ENCODE measurements at places on chromosomes 1 and 21.
A peak's percentile ranks its signal among the peaks of the same experiment; 100 is the strongest.

DNA sequence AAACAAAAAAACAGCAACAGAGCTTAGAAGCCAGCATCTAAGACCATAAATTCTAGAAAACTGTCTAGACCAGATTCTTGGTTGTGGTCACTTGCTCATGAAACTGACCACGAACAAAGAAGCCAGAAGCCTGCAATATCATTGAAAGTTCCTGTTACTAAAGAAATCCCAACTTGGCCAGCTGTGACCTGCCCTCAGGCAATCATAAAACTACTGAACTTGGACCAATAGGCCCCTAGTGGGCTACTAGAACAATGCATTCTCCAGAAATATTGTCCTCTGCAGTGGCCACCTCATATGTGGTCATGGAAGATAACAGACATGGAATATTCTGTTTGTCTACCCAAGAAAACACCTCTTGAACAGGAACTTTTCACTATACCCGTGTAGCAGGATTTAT lies 87.7 kb downstream of the SPATA17 start:
- no peak for DNase-seq

GRCh38 chr1:27650539-27651175 lies 15.7 kb upstream of the FGR start:
- no peak for DNase-seq

DNA sequence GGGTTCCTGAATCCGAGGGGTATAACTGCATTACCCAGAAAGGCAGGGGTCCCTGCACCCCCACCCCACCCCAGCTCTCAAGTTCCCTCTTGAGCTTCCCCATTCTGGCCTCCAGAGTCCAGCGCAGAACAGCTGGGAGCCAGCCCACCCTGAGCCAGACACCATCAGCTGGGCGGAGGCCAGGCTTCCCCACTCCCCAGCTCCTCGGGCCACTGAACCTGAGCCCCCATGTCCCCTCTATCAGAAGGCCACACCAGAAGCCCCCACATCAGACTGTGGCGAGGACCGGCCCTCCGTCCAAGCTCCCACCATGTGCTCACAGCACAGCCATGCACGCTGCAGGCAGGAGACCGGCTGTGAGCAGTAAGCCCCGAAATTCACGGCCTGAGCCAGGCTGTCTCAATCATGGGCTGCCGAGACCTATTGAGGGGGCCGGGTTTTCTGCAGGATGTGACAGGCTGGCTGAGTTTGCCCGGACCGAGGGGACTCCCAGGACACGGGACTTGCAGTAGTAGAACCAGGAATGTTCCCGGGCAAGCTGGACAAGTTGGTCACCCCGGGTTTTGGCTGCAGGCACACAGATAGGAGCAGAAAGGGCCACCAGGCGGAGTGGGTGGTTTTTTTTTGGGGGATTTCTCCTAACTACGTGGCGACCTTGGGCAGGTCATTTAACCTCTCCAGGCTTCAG lies 25.5 kb upstream of the TNFRSF1B start:
- DNase-seq, result no peak

GRCh38 chr1:166905136-166905535 lies 29.1 kb upstream of the TADA1 start:
- no peak for DNase-seq

DNA sequence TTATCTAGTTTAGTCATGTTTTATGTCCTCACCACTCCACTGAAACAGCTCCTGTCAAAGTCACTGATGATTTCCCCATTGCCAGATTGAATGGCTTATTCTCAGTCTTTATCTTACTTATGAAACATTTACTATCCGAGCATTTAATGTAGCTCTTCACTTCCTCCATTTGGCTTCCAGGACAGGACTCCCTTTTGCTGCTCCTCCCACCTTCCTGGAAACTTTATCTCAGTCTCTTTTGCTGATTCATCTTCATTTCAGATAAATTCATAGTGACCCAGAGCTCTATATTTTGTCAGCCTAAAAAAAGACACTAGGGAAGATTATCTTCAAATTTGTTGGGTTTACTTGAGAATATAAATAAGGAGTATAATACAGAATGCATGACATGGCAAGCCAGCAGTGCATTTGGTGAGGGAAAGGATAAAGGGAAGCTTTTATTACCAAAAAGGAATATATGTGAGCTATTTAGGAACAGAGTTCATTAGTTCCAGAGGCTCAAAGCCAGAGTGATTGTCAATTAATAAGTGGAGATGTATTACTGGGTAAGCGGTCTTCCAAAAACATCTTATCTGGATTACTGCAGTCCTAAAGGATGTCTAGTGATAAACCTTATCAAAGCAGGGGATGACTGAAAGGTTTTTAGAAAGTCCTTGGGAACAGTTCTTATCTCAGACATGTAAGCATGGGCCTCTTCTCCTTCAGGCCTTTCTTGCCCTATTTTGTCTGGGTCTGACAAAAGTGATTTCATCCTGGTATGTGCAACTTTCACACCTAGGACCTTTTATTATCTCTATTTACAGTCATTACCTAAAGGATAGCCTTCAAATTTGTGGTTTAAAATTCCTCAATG lies 25.6 kb downstream of the IL23R start:
- no peak for DNase-seq

DNA sequence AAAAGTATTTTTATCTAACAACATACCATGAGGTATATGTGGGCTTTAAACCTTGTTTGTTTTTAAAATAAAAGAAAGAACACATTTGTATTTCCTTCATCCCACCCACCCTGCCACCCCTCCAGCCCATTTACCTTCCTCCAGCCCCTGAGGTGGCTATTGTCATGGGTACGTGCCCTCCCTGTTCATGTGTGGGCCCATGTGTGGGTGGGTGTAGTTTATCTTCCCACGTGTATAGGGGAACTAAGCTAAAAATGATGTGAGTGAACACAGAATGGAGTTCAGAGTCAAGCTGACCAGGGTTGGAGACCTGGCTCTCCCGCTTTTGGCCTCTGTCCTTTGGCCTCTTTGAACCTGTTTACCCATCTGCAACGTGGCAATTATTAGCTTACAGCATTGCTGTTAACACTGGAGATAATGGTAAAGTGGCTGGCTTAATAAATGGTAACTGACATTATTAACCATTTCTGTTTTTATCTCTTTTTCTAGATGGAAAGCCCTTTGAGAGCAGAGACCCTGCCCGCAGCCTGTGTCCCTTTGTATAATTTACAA lies 78.1 kb upstream of the WDR26 start:
- no peak for DNase-seq

GRCh38 chr1:983798-984475 lies 2.0 kb upstream of the PERM1 start:
- peak; percentile 85 for DNase-seq

- no peak for DNase-seq
These were observed 472 bp downstream of the DTL start for GRCh38 chr1:212035835-212036605.

DNA sequence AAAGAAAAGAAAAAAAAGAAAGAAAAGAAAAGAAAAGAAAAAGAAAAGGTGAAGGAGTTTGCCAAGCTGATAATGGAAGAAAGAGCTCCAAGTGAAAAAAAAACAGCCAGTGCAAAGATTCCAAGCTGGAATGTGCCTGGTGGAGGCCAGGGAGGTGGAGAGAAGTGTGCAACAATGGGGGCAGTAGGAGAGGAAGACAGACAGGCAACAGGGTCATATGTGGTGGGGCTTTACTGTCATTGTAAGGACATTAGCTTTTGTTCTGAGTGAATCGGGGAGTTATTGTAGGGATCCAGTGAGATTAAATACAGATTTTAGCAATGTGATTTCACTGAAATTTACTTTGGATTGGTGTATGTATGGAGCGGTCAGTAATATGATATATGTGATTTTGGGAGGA lies 14.0 kb upstream of the MYSM1 start:
- DNase-seq, result no peak

DNA sequence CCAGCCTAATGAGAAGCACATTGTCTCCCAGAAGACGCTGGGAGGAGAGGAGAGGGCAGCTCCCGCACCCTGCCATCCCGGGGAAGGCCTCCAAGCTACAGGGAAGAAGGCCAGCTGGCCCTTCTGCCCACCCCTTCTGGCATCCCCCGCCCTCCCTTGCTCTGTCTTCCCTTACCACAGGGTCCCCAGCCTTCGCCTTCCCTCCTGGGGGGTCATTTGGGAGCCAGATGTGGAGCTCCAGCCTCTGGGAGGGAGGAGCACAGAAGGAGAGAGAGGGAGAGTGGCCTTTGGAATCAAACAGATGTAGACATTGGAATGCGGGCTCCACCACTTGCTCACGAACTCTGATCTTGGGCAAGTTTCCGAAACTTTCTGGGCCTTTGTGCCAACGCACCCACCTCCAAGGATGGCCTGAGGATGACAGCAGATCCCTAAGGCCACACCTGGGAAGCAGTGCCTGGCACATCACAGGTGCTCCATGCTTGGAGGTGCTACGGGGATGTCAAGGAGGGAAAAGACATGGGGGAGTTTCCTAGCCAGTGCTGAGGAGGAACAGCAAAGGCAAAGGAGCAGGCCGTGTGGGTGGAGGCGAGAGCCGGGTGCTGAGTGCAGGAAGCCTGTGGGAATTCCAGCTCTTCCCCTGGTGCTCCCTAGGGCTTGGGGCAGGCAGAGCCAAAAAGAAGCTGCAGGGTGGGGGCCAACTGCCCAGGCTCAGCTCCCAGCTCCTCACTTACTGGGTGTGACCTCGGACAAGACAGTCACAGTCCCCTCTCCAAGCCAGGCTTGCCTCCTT lies 23.1 kb upstream of the RSPO1 start:
- DNase-seq, result no peak

- DNase-seq, result no peak
These were observed 198.2 kb downstream of the GREM2 start for GRCh38 chr1:240413732-240414131.

DNA sequence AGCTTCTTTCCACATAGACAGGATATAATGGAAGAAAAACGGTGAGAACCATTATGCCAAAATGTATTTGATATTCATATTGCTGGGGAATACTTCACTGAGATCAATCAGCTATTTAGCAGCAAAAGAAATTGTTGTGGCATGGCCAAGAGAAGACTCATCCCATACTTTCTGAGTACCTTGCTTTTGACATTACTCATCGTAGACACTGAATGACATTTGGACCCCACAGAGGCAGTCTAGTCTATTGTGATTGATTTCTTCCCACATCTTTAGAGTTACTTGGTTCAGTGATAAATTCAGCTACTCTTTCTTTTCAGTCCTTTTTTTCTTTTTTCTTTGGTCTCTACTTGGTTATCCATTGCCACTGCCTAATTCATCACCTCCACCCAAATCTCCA lies 22.1 kb downstream of the ATP1B1 start:
- no peak for DNase-seq

DNA sequence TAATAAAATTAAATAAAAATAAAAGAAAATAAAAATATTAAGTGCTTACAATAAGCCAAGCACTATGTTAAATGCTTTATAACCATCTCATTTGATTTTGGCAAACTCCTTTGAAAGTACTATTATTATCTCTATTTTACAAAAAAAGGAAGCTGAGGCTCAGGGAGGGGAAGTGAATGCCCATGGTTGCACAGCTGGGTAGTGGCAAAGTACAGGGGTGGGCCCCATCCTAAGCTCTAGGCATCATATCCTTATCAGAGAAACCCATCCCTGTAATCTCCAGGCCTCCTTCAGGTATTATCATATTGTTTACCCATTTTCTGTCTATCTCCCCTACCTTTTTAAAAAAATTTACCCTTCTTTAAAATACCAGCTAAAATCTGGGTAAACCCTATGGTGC lies 2.3 kb upstream of the MED18 start:
- no peak for DNase-seq

GRCh38 chr1:154755858-154756730 lies 114.0 kb downstream of the KCNN3 start:
- DNase-seq, result no peak

DNA sequence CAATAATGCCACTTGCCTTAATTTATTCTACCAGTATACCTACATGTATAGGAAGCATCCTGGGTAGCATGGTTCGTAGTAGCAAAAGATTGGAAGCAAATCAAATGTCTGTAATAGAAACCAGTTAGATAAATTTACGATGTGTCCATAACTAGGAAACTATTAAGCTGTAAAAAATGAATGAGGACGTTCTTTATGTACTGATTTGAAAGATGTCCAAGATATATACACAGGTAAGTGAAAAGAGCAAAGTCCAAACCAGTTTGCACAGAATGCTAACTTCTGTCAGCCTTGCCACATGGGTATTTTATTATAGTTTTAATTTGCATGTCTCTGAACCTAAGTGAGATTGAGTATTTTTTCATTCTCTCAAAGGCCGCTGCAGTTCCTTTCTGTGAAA lies 251.8 kb upstream of the IRF2BP2 start:
- DNase-seq, result no peak

GRCh38 chr1:98429965-98430443 lies 231.5 kb upstream of the SNX7 start:
- DNase-seq, result no peak

DNA sequence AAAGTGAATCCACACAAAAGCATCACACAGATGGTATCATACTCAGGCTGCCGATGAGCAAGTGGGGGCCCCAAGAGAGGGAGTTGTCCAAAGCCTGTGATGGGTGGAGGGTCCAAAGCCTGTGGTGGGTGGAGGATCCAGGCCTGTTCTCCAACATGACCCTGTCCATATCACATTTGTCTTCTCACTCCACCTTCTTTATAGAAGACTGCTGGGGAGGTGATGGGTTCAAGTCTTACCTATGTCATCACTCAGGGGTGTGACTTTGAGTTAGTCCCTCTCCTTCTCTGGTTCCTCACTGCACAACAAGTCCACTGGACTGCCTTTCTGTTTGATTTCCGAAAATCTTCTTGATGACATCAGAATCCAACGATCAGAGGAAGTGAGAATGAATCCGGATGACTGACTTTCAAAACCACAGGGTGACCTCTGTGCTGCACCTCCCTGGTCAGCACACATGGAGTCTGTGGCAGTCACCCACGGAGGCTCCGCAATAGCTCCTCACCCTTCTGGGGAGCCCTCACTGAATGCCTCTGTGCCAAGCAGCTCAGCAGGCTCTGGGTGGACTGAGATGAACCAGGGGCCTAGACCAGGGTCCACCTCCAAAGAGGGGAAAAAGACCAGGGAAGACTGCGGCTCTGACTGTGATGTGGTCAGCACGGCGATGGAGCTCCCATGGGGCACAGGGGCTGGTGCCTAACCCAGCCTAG lies 166.8 kb downstream of the HIVEP3 start:
- no peak for DNase-seq

GRCh38 chr1:48817505-48818114 lies 40.9 kb upstream of the BEND5 start:
- DNase-seq, result peak; percentile 75

- no peak for DNase-seq
These were observed 9.1 kb upstream of the AK2 start for GRCh38 chr1:33045814-33046213.

- no peak for DNase-seq
These were observed 151.7 kb upstream of the ZNF648 start for GRCh38 chr1:182213163-182213562.
